ENCODE measurements at places on chromosomes 2 and 18.

DNA sequence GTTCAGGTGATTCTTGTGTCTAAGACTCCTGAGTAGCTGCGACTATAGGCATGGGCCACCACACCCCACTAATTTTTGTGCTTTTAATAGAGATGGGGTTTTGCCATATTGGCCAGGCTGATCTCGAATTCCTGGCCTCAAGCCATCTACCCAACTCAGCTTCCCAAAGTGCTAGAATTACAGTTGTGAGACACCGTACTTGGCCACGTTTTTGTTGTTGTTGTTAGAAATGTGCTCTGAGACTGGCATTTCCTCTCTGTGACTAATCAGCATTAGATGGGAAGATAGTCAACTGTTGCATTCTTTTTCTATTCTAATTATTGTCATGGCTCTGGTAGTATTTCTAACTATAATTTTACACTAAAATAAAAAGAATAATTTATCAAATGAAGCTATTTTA lies 191.7 kb downstream of the CAMKMT start:
- no peak for DNase-seq

GRCh38 chr18:3603421-3604234 lies 153.7 kb downstream of the TGIF1 start:
- DNase-seq: no peak

DNA sequence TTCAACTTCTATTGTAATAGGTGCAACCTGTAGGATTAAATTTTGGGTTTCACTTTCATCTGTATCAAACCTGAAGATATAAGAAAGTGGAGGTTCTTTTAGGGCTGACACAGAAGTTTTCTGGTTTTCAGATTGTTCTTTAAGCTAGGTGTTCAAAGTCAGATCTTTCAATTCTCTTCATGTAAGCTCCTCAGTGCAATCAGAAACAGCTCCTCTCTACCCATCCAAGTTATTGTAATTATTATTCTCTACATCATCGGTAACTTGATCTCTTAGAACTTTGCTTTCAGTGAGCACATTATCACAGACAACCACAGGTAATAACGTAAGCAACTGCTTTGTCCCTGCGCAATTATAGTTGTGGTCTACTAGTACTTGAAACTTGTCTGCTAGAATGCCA lies 179.4 kb downstream of the MYCN start:
- DNase-seq: no peak

DNA sequence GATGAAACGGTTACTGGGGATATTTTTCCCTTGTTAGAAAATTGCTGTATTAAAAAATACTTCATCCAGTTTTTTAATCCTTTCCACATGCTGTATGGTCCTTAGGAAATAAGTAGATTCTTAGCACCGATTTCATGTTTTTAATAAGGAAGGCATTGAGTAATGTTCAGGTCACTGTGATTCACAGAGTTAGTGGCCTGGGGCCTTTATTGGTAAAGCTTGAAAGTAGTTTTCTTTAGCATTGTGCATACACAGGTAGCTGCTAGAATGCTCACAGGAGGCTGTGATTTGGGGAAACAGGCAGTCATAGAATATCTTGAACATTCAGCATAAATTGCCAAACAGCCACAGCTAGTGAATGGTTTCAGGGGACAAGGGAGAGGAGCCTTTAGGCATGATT lies 79.8 kb downstream of the XRCC5 start:
- no peak for DNase-seq

DNA sequence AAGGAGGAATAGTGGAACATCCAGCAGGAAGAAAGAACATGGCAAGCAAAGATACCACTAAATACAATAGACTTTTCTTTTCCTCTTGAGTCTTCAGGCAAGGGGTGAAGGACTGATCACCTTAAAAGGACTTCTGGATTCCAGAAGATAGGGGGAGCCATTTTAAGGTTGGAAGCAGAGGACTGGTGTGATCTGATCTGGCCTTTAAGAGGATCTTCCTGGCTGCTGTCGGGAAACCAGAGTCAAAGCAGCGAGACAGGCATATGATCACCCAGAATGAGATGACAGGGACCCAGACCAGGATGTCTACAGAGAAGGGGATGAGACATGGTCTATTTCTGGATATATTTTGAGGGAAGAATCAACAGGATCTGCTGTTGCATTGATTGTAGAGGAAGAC lies 558.0 kb downstream of the STK39 start:
- DNase-seq: no peak

GRCh38 chr2:230930928-230931555 lies 6.0 kb upstream of the GPR55 start:
- DNase-seq: no peak

DNA sequence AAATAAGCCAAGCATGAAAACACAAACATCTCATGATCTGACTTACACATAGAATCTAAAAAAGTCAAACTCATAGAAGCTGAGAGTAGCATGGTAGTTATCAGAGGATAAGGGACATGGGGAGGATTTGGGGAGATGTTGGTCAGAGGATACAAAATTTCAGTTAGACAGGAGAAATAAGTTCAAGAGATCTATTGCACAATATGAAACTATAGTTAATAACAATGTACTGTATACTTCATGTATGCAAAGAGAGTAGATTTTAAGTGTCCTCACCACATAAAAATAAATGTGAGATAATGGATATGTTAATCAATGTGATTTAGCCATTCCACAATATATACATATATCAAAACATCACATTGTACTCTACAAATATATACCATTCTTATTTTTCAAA lies 10.0 kb upstream of the ASNSD1 start:
- DNase-seq: no peak

GRCh38 chr2:45218931-45219339 lies 209.7 kb upstream of the SIX2 start:
- no peak for DNase-seq

GRCh38 chr18:57839942-57840381 lies 36.8 kb upstream of the ATP8B1 start:
- DNase-seq: no peak

DNA sequence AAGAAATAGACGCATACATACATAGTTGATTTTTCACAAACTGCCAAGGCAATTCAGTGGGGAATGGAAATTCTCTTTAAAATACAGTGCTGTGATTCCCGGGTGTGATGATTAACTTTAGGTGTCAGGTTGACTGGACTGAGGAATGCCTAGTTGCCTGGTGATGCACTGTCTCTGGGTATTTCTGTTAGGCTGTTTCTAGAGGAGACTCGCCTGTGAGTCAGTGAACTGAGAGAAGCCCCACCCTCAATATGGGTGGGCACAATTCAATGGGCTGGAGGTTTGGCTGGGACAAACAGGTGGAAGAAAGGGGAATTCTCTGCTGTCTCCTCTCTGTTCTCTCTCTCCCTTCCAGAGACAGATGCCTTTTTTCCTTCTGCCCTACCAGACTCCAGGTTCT lies 187.6 kb downstream of the ARHGAP28 start:
- DNase-seq: no peak

DNA sequence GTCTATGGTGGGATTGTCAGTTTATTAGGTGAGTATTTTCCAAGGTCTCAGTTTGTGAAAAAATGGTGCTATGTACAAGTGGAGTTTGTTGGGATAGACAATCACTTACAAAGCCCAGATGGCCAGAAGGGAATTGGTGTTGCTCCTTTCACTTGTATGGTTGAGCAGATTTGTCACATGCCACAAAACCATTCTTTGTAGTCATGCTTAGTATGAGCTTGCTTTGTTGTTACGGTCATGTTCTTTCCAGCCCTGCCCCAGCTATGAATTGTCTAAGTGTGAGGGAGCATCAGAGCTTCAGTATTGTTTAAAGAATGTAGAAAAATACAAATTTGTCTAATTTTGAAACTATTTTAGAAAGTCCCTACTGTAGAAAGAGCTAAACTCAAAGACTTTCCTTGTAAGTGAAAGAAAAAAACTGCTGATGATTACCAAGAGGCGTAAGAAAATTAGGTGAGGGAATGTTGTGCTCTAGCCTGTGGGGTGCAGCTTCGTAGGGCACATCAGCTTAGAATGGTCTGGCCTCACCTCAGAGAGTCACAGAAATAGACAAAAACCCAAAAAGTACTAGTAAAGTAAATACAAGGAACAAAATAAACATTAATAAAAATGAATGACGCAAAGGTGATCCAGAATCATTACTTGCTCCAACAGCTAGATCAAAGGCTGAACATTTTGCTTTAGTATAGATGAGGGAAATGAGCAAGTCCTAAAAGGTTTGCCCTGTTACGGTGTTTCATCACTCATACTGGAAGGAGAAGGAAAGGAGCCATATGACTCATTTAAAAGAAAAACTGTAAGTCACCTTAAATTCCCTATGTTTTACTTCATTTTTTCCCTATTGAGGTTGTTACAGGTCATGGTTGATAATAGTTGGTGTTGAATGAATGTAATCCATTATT lies 9.2 kb downstream of the TGIF1 start:
- no peak for DNase-seq

GRCh38 chr2:47534179-47534919 lies 131.4 kb downstream of the MSH2 start:
- no peak for DNase-seq

- no peak for DNase-seq
Observed at GRCh38 chr2:240965905-240966456, 32.4 kb upstream of the SNED1 start.

- no peak for DNase-seq
Observed at GRCh38 chr18:62331581-62332356, 6.7 kb downstream of the TNFRSF11A start.

GRCh38 chr2:20539133-20539719 lies 92.4 kb downstream of the RHOB start:
- no peak for DNase-seq
